ENCODE measurements at places on chromosomes 11 and 22.

DNA sequence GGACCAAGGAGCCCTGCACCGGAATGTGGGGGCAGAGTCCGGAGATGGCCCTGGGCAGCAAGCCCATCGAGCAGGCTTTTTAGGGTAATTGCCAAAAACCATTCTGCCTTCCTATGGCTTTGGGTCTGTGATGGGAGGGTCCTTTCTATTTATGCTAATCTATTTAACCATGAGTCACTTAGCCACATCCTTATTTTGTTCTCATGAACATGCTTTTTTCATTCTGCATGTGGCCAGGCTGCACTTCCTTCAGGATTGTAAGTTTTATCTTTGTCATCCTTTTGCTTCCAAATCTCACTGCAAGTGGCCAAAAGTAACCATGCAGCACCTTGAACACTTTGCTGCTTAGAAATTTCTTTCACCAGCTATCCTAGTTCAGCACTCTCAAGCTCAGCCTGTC is 88.3 kb downstream of the EFCAB6 start:
- DNase-seq: no peak

DNA sequence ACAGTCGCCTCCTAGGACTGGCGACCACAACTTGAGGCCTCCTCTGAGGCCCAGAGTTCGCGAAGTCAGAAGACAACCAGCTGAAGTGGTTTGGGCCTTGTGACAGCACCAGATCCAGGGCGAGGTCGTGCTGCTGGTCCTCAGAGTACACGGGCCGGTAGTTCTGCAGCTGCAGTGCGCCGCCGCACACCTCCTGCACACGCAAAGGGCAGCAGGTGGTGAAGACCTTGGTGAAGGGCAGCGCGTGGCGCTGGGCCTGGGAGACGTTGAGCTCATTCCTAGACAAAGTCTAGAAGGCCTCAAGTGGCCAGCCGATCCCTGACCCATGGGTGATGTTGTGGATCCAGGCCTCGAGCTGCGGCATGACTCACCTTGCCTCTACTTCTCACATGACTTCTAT is 18.2 kb downstream of the CD3E start:
- DNase-seq: no peak

DNA sequence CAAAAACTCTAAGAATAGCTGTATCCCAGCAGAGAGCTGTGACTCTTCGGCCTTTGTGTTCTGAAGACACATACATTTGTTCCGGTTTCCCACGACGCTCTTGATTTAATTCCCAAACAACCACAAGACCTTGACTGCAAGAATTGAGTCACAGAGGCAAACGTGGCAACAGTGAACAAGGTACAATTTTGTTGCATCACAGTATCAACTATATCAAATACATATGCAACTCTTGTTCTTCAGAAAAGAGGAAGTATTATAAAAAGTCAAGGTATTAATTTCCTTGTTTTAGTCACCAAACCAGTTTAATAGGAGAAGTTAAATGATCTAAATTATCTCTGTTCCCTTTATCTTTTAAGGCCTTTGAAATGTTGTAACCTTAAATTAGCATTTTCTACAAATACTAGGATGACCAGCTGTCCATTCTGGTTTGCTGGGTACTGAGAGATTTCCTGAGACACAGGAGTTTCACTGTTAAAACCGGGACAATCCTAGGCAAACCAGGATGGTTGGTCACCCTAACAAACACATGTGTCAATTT is 11.1 kb downstream of the HPS5 start:
- DNase-seq: no peak

DNA sequence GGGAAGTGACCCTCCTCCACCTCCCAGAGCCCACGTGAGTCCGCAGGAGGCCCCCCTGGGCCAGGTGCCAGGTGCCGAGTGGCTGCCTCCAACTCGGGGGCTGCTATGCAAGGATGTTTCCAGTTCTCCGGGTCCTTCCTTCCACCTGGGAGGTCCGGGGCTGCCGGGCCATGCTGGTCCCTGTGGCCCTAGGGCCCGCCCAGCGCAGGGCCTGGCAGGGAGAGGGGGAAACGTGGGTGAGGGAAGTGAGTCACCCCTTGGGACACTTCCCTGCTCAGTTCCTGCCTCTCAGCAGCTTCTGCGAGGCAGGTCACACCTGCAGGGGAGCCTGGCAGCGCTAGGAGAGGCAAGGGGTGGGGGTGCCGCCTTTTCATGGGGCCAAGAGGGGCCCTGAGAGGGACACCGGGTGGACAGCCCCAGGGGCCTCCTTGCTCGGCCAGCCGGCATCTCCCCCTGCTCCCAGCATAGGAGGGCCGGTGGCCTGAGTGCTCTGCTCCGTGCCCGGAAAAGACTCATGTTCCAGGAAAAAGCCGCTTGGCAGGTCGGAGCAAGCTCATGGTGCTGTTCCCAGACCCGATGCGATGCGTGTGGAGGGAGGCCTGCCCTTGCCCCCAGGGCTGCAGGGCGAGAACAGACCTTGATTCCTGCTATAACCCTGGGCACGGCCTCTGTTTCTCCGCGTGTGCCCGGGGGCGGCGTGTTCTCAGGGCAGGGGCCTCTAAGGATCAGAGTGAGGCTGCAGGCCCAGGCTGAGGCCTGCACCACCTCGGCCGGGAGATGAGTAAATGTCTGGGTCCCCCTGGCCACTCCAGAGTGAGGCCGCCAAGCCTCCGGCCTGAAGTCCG is 30.3 kb upstream of the WNT7B start:
- DNase-seq: no peak

DNA sequence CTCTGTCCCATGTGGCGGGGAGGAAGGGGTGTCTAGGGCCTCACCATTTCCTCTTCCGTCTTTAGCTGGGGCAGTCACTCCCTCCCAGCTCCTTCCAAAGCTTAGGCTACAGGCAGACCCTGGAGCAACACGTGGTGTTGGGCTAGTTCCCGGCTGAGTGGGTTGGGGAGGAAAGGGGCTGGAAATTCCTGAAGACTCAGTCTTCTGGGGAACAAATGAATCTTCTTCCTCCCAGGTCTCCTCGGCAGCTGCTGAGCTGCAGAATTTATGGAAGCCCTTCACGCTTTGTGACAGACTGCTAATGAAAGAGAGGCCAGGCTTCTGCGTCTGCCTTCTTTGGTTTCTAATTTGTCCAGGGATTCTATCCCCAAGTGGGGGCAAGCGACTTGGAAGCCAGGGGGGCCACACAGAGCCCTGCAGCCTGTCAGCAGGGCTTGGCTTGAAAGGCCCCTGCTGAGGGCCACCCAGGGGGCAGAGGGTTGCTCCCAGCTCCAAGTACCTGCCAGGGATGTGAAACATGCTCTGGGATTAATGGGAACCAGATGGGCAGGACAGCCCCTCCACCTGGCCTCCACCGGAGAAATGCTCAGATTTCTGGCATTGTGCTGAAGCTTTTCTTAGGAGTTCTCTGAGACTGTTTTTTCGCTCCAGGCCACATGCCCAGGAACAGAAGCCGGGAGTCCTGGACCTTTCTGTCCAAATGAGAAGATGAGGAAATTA is 123.1 kb downstream of the PKNOX2 start:
- DNase-seq: no peak

DNA sequence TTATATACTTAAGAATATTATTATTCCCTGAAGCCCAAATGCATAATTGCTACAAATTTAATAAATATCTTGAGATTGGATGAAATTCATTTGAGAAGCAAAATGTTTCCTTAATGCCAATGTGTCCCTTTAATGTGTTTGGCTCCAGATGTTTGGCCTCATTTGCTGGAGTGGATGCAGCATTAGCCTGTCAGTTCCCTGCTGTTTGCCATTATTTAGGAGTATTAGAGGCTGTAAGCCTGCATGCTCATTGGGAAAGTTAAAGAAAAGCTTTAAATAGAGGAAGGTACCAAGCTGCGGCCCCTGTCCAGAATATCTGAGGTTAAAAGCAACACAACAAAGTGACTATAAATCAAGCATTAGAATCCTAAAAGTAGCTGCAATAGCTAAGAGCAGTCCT is 54.8 kb upstream of the PITPNB start:
- peak; percentile 44 for DNase-seq

GRCh38 chr11:32088117-32088941 is 2.5 kb upstream of the RCN1 start:
- no peak for DNase-seq

- DNase-seq: no peak
Observed at GRCh38 chr11:115974703-115975102, 470.5 kb upstream of the CADM1 start.

GRCh38 chr22:27466229-27466628 is 335.3 kb downstream of the MN1 start:
- DNase-seq: no peak

DNA sequence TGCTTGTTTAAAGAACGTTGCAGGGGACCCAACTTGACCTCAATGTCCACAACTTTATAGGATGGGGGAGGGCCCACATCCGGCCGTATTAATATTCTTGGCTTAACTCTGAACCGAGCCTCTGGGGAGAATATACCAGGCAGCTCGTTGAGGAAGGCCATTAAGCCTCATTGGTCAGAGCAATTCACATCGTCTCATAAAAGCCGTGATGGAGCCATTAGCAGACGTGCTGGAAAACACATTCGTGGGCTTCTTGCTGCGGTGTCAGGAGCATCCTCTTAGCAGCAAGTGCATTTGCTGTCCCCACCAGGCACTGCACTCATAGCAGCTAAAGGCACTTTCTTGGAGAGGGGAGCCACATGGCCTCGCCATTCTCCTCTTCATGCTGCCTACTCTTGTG is 14.9 kb downstream of the DSCAML1 start:
- no peak for DNase-seq

GRCh38 chr22:19239464-19239863 is 52.1 kb downstream of the CLTCL1 start:
- no peak for DNase-seq

DNA sequence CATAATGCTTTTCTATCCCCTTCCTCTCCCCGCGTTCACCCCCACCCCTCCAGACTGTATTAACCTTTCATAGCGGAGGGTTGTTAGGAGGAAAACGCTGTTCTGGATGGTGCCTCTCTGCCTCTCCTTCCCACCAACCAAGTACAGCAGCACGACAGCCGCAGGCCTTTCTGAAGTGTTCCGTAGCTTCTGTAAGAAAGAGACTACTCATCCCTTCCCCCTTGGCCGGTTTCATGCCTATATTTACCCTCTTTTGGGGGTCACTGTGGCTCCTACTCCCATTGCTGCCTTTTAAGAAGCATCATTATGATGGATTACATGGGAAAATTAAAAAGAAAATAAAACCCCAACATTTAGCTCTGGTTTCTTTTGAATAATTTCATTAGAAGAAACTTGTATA is 46.5 kb downstream of the ZBTB16 start:
- DNase-seq: no peak

DNA sequence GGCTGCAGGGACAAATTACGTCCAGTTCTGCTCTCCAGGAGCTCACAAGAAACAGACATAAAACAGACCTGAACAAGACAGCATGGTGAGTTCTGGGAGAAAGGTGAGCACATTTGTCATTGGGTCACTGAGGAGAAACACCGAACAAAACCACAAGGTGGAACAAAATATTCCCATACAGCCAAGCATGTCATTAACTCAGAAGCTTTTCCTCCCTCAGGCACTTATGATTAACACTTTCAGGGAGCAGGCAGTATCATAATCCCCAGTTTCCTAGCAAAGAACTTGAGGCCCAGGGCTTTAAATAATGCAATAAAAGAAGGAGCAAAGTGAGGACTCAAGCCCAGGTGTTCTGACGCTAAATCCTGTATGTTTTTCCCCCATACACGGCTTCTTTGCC is 43.0 kb downstream of the P4HA3 start:
- no peak for DNase-seq

DNA sequence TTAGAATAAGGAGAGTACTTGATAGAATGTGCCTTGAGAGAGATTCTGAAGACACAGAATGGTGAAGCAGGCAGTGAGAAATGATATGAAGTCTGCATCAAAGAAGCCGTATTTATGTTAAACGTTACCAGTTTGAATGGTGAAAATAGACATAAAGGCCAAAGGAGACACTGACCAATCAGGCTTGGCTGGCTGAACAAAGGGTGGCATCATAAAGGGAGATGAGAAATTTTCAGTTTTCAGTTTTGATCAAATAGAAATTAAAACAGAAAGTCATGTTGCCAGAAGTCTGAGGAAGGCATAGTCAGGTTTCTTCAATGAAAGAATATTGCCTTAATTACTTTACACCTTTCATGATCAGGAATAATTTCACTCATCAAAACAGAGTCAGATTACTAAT is 6.6 kb downstream of the OR51F1 start:
- no peak for DNase-seq

GRCh38 chr22:33565580-33565995 is 354.7 kb downstream of the LARGE1 start:
- DNase-seq: no peak

GRCh38 chr11:87444993-87445392 is 407.3 kb downstream of the TMEM135 start:
- no peak for DNase-seq

- no peak for DNase-seq
Observed at GRCh38 chr11:11347592-11347991, 5.5 kb downstream of the CSNK2A3 start.

DNA sequence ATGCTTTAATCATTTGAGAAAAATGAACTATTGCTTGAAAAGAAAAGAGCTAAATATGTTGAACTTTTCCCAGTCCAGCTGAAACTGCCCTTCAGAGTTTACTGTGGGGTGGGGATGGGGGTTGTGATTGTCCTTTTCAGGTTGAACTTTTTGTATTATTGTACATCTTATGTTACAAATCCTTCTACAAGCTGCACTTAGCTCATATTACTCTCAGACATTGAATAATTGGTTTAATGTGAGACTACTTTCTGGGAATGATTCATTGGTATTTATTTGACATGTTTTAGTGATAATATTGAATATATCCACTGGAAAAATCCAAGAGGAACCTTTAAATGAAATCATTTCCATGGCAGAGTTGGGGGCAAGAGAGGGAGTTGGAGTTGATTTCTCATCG is 84.9 kb downstream of the ATXN10 start:
- DNase-seq: no peak

DNA sequence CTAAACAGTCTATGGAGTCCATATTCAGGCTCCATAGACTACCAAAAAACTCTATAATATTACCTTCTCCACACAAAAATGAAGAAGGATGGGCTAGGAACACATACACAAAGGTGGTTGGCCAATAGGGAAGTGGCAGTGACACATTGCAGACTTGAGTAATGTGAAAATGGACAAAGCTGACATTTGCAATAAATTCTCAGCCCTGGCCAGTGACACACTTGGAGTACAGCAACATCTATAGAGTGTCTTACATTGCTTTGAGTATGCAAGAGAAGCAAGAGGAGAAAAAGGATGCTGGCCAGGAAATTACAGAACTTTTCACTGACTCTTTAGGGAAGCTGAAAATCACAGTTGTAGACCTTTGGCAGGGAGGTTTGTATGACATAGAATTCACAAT is 7.3 kb upstream of the OR52W1 start:
- no peak for DNase-seq

Measured in neuronal stem cell (in vitro differentiated cells).